Muscle of back (tissue), 13 donors: ENCODE measurements at places on chromosomes 2 and 18. TPM values are rescaled to one million over a fixed set of nuclear protein-coding genes. Genes with fewer than 3 reads are reported as not detected.

DNA sequence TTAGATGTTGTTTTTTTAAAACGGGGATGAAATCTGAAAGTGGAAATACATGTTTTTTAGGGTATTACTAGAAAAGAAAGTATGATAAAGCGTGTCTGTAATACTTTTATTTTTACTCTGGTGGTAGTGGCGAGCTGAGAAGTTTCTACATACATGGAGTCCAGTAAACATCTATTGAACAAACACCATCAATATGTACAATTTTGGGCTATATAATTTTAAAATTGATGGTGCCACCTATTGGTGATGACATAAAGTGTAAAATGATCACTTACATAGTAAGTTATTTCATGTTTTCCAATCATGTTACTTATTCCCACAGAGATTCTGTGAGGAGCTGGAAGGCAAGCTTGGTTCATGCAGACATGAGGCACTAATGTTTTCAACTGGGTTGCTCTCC is 31.5 kb upstream of the NFE2L2 start:
- peak; percentile 37 for DNase-seq

- DNase-seq = no peak
These were observed 219.5 kb upstream of the NRP2 start for GRCh38 chr2:205462681-205463345.

DNA sequence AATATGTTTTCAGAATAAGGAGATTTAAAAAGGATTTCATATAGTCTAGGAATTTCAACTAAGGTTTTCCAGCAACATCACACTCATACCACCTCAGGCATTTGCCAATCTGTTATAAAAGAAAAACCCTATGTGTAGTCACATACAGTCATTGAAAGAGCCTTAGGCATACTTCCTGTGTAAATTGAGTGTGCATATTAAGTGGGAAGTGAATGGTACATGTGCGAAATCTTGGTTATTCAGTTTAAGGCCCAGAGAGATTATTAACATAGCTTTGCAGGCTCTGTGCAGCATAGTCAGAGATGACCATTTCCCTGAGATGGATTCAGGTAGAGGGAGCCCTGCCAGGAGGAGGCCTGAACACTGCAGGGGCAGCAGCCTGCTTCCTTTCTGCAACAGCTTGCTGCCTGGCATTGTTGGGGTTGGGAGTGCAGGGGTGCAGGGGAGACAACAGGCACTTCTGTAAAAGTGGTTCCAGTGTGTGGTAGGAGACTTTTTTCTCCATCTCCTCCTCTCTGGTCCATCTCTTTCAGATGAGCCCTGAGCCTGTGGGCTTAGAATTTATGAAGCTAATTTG is 100.1 kb upstream of the OSR1 start:
- DNase-seq = no peak

ZSWIM2 gene
- polyA plus RNA-seq = not detected

DNA sequence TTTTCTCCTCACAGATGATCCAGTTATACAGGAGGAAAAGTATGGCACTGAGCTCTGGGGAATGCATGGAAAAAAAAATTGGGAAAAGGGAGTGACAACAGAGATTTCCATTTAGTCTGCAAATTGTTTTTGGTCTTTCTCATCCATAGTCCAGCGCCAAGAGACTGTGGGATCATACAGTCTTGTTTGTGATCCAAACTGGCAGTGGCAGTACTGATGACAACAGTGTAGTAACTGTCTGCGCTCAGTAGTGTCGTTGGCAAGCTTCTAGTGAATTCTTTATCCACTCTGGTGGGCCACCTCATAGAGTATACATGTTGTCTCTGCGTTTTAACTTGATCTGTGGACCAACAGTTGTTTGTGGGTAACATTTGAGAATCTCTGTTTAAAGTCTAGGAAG is 37.9 kb downstream of the GALNT1 start:
- no peak for DNase-seq

CRACDL gene
- polyA plus RNA-seq = 1.6 TPM

DQX1 gene
- polyA plus RNA-seq = 0.13 TPM

DNA sequence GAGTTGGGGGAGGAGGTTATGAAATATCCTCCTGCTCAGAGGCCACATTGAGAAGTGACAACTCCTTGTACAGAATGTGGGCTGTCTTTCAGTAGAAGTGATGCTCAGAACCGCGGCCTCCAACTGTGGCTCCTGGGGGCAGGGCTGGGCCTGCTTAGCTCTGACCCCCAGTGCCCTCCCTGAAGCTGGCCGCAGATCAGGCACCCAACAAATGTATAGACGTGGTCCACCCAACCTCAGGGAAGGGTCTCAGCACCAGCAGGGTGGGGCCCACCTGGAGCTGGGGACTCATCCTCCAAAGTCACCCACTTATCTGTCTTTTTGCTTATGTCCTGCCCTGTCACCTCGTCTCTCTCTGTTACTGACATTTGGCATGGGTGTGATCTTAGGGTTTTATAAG is 11.1 kb upstream of the BIN1 start:
- no peak for DNase-seq

DNA sequence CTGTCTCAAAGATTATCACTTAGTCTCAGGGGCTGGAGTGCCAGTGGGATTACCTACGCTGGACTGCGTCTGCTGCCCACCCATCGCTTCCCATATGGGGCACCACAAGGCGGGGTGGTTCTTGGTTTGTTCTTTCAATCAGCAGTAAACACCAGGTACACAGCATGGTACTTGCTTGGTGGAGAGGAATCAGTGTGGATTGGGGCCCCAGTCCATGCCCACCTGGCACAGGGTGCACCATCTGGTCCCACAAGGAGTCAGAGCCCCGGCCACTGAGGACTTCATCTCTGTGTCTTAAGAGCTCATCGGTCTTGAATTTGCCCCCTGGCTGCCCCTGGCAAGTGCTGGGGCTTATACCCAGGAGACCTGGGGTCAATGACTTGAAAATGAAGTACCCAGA is 96.2 kb downstream of the GLI2 start:
- DNase-seq = no peak

GRCh38 chr2:152437276-152438108 is 102.5 kb downstream of the FMNL2 start:
- no peak for DNase-seq

DOK6 gene
- 2.8 TPM for polyA plus RNA-seq

MAPK4 gene
- polyA plus RNA-seq = 5.1 TPM

RAX gene
- polyA plus RNA-seq = not detected

IL1R1 gene
- 11.6 TPM for polyA plus RNA-seq

CIDEA gene
- polyA plus RNA-seq = not detected

DNA sequence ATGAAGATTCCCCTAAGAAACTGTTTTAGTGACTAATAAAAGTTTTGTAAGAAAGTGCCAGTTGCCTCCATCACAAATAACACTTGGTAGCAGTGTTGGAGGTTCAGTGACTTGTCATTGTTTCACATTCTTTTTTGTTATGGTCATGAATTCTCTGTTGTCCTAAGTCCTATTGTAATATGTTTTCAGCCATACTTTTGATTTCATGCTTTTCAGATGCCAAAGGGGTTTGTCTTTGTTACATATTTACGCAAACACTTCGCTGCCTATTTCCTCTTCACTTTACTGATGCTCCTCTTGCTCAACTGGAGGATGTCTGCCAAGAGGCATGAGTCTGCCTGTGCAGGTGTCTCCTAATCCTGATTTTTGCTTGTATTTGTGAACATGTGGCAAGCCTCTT is 66.6 kb downstream of the PHLPP1 start:
- no peak for DNase-seq
